ENCODE measurements at places on chromosomes 11 and 22. TPM values are rescaled to one million over a fixed set of nuclear protein-coding genes. Genes with fewer than 3 reads are reported as not detected.

GRCh38 chr11:43072096-43072495 lies 239.7 kb upstream of the API5 start:
- no peak overlapping the region for H3K4me3 ChIP-seq
- no peaks in the 10 kb centered on the region for H3K36me3 ChIP-seq
- DNase-seq, result no peak

DNA sequence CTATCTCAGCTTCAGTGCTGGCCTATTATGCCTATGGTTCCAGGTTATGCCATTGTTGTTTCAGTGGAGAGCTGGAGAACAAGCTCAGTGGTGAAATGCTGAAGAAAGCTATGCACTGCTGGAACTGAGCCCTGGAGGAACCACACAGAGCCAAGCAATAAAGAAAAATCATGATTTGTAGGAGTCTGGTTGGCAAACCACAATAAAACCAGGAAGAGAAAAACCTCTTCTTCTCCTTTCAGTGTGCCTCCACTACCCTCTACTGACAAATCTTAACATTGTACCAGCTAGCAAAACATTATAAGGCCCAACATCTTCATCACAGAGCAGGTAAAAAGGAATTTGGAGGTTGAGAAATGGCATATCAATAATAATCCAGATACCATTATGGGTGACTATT lies 5.3 kb downstream of the OR51F2 start:
- no peak for DNase-seq

DNA sequence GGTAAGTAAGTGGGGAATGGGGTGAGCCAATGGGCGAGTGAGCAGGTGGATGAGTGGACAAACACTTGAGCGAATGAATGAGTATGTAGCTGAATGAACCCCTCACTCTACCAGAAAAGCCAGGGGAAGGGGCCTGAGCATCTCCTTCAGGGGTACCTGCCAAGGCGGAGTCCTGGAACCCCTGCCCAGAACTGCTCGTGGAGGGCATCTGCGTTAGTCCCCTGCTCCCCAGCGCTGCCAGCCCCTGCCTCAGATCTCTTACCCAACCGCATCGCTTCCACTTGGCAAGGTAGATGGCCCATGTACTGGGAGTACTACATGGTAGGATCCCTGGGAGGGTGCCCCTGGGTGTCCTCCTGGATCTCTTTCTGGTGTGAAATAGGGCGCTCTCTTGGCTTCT lies 7.4 kb upstream of the ANO1 start:
- H3K27ac ChIP-seq, result no peak overlapping the region
- no peak overlapping the region for H3K4me3 ChIP-seq
- H3K36me3 ChIP-seq, result no peaks in the 10 kb centered on the region
- peaks cover 32% of the 10 kb centered on the region for H3K4me1 ChIP-seq
- peaks cover 98% of the 10 kb centered on the region for H3K27me3 ChIP-seq

GRCh38 chr11:117076941-117077691 lies 21.1 kb downstream of the SIK3 start:
- H3K27me3 ChIP-seq, result no peaks in the 10 kb centered on the region
- no peak for DNase-seq
- H3K4me3 ChIP-seq, result no peak overlapping the region
- peak overlapping the region; percentile 23 for H3K27ac ChIP-seq
- peaks cover 65% of the 10 kb centered on the region for H3K4me1 ChIP-seq

DNA sequence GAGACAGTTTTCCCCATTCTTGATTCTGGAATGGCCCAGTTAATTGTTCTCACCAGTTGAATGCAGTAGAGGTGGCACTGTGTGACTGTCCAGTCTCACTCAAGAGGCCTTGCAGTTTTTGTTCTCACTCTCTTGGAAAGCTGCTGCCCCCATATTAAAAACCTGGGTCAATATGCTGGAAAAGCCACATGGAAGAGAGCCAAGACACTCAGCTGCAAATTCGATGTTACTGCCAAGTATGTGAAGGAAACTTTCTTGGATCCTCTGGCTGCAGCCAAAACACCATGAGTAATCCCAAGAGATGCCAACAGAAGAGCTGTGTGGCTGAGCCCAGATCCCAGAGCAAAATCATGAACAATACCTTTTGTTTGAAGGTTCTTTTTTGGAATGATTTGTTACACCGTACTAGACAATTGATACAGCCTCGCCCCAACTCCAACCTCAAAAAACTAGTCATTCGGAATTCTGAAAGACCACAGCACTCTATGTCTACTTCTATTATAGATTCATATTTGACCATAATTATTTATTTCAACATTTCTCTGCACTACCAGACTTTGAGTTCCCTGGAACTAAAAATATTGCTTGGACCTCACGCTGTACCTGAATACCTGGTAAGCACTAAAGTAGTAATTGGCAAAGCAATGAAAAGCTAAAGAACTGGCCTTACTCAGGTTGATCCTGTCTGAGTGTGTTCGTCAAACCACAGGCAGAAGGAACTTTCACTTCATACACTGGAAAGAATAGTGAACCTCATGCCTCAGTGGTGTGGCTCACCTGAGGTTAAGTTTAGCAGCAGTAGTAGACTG lies 378.8 kb downstream of the ETS1 start:
- no peaks in the 10 kb centered on the region for H3K36me3 ChIP-seq
- H3K27ac ChIP-seq, result peak overlapping the region; percentile 61
- no peak for DNase-seq
- H3K27me3 ChIP-seq, result no peaks in the 10 kb centered on the region
- H3K4me3 ChIP-seq, result no peak overlapping the region

DNA sequence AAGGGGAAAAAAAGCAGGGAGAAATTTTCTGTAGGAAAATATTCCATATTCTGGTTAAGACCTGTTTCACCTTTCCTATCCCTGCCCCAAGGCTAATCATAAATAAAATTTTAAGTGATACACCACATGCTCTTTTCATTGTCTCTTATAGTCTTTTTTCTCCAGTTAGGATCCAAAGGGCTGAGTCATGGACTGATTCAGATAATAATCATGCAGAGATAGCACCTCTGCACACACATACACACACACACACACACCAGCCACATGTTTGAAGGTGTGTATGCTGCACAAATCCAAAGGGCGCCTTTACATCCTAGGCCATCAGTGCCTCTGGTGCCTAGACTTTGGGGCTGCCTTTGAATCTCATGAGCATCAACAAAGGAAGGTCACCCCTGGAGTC lies 35.5 kb upstream of the CWF19L2 start:
- no peak for DNase-seq
- no peaks in the 10 kb centered on the region for H3K27me3 ChIP-seq
- H3K36me3 ChIP-seq, result no peaks in the 10 kb centered on the region
- peaks cover 9% of the 10 kb centered on the region for H3K4me1 ChIP-seq
- H3K4me3 ChIP-seq, result no peak overlapping the region

GRCh38 chr22:49685116-49685515 lies 142.6 kb downstream of the BRD1 start:
- H3K4me1 ChIP-seq, result no peaks in the 10 kb centered on the region
- no peak for DNase-seq
- peaks cover 50% of the 10 kb centered on the region for H3K27me3 ChIP-seq
- H3K27ac ChIP-seq, result no peak overlapping the region
- H3K4me3 ChIP-seq, result no peak overlapping the region

- H3K36me3 ChIP-seq, result no peaks in the 10 kb centered on the region
- no peak overlapping the region for H3K4me3 ChIP-seq
- no peaks in the 10 kb centered on the region for H3K4me1 ChIP-seq
- DNase-seq, result no peak
Observed at GRCh38 chr11:117748771-117749540, 48.1 kb downstream of the DSCAML1 start.

DNA sequence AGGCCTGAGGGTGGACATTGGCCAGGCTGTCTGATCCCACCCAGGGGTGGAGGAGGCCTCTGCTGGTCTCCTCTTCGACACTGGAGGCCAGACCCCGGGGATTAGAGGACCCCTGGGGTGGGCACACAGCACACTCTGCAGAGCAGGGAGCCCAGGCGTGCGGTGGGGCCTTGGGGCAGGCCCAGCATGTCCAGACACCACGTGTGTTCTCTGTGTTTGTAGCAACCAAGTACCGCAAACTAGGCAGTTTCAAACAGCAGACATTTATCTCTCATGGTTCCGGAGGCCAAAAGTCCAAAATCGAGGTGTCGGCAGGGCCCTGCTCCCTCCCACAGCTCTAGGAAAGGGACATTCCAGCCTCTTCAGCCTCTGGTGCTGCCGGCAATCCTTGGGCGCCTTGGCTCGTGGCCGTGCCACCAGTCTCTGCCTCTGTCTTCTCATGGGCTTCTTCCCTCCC lies 1.5 kb downstream of the PANX2 start:
- no peak overlapping the region for H3K27ac ChIP-seq
- no peak overlapping the region for H3K4me3 ChIP-seq
- DNase-seq, result no peak

GRCh38 chr11:93288079-93288478 lies 42.5 kb upstream of the DEUP1 start:
- H3K36me3 ChIP-seq, result no peaks in the 10 kb centered on the region
- H3K4me1 ChIP-seq, result no peaks in the 10 kb centered on the region
- no peak overlapping the region for H3K27ac ChIP-seq
- no peaks in the 10 kb centered on the region for H3K27me3 ChIP-seq

FOXRED2 gene
- total RNA-seq, result 9.8 TPM

MUC15 gene
- not detected for total RNA-seq

SHANK2 gene
- 0.27 TPM for total RNA-seq

TBX1 gene
- total RNA-seq, result 8.0 TPM

TMEM126B gene
- total RNA-seq, result 55.4 TPM

TRIM49 gene
- not detected for total RNA-seq

Data from left ventricle myocardium inferior (tissue), 1 donor.